ENCODE measurements at places on chromosomes 1 and 21.
A peak's percentile ranks its signal among the peaks of the same experiment; 100 is the strongest.

DNA sequence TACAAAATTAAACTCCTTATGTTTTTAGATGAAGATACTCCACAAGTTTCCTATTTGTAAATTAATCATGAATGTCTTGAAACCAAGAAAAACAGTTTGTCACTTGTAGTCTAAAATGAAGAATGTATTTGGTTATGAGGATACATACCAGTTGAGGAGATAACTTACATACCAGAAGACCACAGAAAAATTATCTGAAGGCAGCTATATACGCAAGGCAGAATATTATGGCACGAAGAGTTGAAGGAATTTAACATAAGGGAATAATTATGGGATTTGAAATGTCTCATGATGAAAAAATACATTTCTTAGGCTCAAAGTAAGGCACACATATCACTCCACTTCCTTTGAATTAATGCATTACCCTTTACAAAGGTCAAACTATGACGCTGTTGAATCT lies 73.3 kb downstream of the IFI44 start:
- no peak for DNase-seq

DNA sequence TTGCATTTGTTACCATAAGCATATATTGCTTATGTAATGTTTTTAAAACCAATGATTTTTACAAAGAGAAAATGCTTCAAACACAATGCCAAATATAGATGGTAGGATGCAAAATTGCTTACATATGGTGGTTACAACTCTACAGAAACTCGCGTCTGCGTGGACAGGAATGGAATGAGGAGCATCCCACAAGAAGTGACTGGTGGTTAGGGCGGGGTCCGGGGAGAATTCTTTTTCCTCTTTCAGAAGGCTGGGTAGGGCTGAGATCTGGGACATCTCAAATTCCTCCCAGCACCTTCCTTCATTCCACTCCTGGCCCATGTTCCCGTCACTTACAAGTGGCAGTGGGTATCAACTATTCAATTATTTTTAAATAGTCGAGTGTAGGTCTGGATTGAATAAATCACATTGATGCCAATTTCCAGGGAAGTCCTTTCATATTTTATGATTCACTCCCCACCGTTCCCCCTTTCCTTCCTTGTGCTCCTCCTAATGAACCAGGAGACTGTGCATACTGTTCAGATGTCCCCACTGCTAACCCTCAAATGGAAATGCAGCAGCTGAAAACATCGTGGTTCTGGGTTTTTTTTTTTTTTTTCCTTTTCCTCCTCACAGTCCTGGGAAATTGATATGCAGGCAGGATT lies 174.5 kb upstream of the POU3F1 start:
- DNase-seq: no peak

GRCh38 chr21:44657635-44658540 lies at the start of gene KRTAP12-3:
TSS of gene KRTAP12-3 (plus strand) at chr21:44657932. CDS start at chr21:44657980, 48 bp downstream.
- no peak for DNase-seq

- no peak for DNase-seq
Measured at GRCh38 chr1:228337711-228338520, 68.7 kb downstream of the TRIM11 start.

DNA sequence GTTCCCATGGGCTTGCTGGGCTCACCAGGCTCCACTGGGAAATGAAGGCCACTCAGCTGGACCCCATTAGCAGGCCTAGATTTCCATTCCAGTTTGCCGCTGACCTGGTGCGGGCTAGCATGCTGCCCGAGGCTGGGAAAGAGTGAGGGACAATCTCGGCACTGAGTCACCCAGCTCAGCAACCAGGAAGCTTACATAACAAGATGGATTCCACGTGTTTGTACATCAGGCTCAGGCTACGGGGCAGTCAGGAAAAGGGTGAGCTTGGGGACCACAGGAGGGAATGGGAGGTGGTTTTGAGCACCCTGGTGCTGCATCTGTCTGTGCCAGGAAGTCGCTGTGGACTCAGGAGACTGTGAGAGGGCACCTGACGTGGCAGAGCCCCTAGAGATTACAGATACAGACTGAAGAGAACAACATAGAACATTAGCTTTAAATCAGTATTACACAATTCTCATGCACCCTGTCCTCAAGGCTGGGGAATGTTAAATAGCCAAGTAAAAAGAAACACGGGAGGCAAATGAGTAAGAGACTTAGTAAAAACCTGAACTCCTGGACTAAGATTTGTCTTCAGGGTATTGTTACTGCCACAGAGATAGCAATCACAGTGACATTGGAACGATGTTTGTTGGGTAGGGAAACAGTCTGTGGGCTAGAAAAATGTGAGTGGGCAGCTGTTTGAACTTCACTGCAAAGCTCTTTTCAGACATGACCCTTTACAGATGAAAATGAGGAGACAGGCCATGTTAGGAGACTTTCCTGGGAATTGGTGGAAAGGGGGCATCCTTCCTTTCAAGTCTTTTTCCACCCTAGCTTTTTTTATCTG lies 51.1 kb downstream of the GLUL start:
- no peak for DNase-seq

DNA sequence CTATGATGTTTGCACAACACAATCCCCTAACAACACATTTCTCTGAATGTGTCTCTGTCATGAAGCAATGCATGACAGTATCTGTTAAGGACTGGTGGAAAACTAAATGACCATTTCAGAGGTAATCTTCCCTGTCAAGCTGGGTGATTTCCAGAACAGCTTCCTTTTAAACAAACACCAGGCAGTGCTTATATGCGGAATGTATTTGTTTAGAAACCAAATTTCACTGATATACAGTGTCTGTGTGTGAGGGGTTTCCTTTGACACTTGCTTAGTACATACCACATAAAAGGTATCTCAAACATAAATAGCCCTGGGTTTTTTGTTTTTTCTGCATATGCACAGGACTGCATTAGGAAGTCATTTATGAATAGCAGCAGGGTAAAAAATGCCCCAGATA lies 95.6 kb downstream of the TGFBR3 start:
- DNase-seq: no peak

- DNase-seq: no peak
Measured at GRCh38 chr1:7754234-7754633, 16.9 kb upstream of the VAMP3 start.

DNA sequence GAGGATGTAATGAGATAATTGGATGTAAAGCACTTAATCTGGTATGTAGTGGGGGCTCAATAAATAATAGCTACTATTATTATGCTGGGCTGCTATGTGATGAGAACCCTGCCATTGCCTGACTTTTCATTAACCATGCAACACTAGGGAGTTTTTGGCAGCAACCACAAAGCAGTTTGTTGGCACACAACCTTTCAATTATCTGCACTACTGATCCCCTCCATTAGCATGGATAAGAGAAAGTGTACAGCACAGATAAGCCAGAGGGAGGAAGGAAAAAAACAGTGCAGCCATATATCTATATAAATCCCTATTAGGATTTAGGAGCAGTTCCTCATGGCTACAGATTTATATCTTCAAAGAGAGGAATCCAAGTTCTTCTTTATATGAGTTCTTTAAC lies 498.5 kb downstream of the NUF2 start:
- DNase-seq: peak; percentile 60

- DNase-seq: peak; percentile 85
Measured at GRCh38 chr1:44609412-44609767, 64.9 kb downstream of the TMEM53 start.

- no peak for DNase-seq
Measured at GRCh38 chr1:97088391-97088790, 366.8 kb downstream of the PTBP2 start.

DNA sequence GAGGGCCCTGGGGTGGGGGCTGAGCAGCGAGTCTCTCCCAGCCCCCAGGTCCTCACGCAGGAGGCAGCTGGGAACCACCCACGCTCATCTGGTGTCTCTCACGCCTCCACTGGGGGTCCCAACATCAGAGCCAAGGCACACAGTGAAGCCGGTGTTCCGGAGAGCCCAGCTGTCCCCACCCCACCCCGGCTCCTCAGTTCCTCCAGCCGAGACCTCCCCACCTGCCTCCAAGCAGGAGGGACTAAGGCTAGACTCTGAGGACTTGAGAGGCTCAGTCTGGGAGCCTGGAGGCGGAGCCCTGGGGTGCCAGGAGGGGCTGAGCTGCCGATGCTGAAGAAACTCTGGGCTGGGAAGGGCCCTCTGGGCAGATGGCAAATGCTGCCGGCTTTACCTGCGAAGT lies 1.6 kb upstream of the HPCA start:
- peak; percentile 98 for DNase-seq

DNA sequence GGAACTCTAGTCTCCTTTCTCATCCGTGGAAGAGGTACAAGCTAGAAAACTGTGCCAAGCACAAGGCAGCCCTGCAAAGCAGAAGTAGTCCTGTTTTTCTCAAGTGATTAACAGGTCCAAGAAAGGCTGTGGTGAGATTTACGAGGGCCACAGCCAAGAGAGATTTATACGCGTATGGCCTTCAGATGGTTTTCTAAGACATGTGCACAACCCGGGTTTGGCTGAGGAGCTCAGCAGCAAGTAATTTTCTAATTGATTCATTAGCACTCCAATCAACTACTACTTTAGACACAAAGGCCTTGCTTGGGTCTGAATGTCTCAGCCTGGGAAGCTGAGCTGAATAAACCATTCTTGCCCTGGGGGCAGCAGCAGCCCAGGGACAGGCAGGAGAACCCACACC lies 55.8 kb downstream of the SSBP3 start:
- peak; percentile 78 for DNase-seq

- DNase-seq: peak; percentile 2
Measured at GRCh38 chr21:35583566-35584216, 476.6 kb downstream of the SETD4 start.

- no peak for DNase-seq
Measured at GRCh38 chr1:23701996-23702395, 10.4 kb downstream of the RPL11 start.

GRCh38 chr1:203073469-203073868 lies 12.3 kb downstream of the MYOG start:
- no peak for DNase-seq

- DNase-seq: no peak
Measured at GRCh38 chr21:25977068-25977611, 193.4 kb downstream of the APP start.

Data from NCI-H82 (cell line).